ENCODE measurements at places on chromosomes 4 and X.

GRCh38 chrX:153632595-153632946, 14.4 kb upstream of the DUSP9 start:
- DNase-seq, result no peak

GRCh38 chr4:77804471-77804870, 14.7 kb downstream of the CNOT6L start:
- DNase-seq, result no peak

DNA sequence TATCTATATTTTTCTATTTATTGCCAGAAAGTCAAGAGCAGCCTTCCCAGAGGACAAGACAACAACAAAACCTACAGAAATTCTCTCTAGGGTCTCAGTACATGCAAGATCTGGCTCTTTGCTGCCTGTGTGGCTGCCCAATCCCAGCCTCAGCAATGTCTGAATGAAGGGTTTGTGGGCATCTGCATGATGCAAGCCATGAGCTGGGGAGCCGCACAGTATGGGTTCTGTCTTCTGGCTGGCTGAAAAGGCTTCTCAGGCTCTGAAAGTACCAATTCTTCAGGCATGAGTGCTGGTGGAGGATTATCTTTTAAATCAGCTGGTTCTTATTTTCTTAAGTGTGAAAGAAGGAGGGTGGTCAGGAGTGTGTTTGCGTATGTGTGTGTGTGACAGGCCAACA, 104.6 kb downstream of the PDGFRA start:
- no peak for DNase-seq

- no peak for DNase-seq
These were observed 199.1 kb upstream of the NPY2R start for GRCh38 chr4:155009288-155009687.

GRCh38 chr4:84070289-84070688, 428.8 kb downstream of the NKX6-1 start:
- DNase-seq, result no peak

- no peak for DNase-seq
These were observed 362.4 kb downstream of the ARHGAP24 start for GRCh38 chr4:85837439-85837733.

DNA sequence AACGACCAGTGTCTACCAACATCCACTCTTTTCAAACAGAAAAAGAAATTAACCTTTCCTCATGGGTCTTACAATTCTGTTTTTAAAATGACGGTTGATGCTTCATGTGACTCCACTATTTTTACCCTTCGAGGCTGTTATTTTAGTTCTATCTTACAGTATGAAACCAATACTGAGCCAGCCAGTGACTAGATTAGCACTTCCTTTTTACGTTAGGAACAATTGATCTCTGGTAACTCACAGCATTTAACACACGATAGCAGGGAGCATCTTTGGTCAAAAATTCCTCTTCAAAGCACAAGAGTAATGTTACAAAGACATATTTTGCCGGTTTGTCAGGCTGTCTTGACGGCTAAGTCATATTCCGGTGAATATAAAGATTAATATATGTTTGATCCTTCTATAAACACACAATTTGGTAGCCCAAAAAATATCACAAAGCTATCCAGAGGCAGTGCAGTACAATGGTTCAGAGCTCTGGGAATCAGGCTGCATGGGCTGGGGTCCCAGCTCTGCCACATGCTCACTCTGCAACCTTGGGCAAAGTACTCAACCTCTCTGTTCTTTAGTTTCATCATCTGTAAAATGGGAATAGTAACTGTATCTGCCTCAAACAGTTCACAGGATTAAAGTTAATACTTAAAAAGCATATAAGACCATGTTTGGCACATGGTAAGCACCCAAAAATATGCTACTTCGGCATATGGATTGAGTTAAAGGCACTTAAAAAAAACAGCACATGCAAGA, 62.9 kb upstream of the TXK start:
- DNase-seq, result no peak

DNA sequence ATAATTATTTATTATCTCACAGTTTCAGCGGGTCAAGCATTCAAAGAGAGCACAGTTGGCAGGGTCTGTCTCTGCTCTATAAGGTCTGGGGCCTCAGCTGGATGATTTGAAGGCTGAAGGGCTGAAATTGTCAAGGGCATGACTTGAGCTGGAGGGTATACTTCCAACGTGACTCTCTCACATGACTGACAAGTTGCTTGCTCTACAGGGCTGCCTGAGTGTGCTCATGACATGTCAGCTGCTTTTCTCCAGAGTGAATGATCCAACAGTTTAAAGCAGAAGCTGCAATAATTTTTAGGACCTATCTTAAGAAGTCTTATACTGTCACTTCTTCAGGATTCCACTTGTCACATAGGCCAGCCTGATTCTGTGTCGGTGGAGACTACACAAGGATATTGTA, 51.2 kb downstream of the TIGD2 start:
- DNase-seq, result no peak

DNA sequence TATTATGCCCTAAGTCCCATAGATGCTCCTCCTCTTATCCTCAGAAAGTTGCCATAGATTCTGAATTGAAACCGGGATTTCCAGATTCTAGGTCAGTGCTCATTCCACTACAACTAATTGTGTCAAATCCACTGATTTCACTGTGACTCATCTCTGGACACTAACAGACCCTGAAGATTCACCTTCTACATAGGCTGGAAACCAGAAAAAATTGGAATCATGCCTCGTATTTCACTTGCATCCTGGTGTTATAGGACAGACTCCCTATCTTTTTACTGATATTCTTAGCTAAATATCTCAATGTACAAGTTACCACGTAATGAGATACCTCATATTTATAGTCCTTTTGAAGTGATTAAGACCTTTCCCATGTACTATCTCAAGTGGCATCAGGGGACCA, 36.7 kb downstream of the CLNK start:
- DNase-seq, result no peak

- DNase-seq, result no peak
These were observed 55.2 kb downstream of the CHST7 start for GRCh38 chrX:46628460-46629371.
